Stimulated activated CD4-positive, alpha-beta T cell treated with anti-CD3 and anti-CD28 coated beads, Interleukin-1b, Interleukin-23, amount 100 ng/mL, for 1 hour (primary cell): ENCODE measurements at places on chromosomes 7 and 10.

DNA sequence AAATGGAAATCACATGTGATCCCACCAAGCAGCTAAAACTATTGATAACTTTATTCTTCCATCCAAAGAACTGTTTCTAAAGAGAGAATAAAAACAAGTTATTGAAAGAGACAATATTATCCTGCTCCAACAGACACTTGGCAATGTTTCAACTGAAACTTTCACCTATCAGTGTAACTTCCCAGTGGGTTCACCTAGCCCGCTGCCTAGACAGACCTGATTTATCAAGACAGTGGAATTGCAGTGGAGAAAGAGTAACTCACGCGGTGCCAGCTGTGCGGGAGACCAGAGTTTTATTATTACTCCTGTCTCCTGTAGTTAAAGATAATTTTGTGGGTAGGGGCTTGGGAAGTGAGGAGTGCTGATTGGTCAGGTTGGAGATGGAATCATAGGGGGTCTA is 199.8 kb downstream of the AHR start:
- DNase-seq: no peak

- DNase-seq: no peak
These were observed 21.6 kb upstream of the LAMB1 start for GRCh38 chr7:108024538-108024937.

GRCh38 chr10:22435650-22436049 is 90.4 kb downstream of the SPAG6 start:
- no peak for DNase-seq

DNA sequence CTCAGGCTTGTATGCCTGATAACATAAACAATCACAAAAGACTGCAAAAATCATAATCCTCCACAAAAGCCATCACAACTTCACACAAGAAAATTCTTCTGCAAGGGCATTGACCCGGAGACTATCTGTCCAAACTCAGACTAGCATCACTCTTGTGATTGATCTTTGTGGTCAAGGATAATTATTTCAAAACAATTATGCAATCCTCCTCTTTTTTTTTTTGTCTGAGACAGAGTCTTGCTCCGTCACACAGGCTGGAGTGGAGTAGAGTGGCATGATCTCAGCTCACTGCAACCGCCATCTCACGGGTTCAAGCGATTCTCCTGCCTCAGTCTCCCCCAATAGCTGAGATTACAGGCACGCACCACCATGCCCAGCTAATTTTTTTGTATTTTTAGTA is 22.2 kb downstream of the CDNF start:
- DNase-seq: no peak

- no peak for DNase-seq
These were observed 113.9 kb upstream of the IMMP2L start for GRCh38 chr7:111676167-111676566.

GRCh38 chr10:110651044-110651958 is 7.2 kb downstream of the RBM20 start:
- DNase-seq: no peak

- DNase-seq: no peak
These were observed 15.1 kb downstream of the LSMEM1 start for GRCh38 chr7:112495810-112496462.

DNA sequence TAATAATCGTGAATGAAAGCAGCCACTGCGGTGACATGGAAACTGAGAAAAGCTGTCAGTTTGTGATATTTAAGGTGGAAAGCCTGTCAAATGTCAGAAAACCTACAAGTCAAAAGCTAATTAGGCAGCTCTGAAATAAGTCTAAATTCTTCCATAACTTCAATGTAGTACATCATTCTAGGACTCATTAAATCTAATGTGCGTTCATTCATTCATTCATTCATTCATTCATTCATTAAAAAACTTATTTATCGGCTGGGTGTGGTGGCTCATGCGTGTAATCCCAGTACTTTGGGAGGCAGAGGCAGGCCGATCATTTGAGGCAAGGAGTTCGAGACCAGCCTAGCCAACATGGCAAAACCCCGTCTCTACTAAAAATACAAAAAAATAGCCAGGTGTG is 79.7 kb downstream of the ATE1 start:
- DNase-seq: no peak

DNA sequence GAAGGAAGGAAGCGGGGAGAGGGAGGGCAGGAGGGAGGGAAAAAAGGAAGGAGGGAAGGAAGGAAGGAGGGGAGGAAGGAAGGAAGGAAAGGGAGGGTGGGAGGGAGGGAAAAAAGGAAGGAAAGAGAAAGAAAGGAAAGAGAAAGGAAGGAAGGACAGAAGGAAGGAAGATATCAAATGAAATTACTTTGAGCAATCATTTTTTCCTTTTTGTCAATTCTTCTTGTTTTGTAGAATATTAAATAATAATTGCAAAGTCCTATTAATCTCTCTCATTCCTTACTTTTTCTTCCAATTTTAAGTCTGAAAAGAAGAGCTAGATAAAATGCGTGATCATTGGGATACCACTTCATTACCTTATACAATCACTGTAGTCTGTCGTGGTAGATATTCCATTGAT is 117.5 kb downstream of the PLXDC2 start:
- no peak for DNase-seq

DNA sequence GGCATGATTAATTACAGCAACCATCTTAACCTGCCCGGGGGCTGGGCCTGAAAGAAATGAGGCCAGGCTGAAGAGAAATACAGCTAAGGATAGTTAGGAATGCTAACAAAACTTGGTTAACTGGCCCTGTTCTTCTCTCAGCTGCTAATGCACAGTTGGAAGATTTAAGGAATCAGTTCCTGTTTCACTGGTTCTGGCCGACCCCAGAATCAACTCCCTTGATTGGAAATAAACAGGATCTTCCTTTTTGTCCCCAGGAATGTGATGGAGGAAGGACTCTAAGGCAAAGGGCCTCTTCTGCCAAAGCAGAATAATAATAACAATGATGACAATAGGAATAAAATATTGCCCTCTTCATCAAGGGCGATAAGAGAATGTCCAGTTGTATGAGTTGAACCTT is 3.5 kb upstream of the LRMDA start:
- no peak for DNase-seq

GRCh38 chr7:96174812-96175211 is 147.1 kb downstream of the SLC25A13 start:
- DNase-seq: no peak

- DNase-seq: no peak
These were observed 84.9 kb downstream of the NAMPT start for GRCh38 chr7:106199813-106200364.

DNA sequence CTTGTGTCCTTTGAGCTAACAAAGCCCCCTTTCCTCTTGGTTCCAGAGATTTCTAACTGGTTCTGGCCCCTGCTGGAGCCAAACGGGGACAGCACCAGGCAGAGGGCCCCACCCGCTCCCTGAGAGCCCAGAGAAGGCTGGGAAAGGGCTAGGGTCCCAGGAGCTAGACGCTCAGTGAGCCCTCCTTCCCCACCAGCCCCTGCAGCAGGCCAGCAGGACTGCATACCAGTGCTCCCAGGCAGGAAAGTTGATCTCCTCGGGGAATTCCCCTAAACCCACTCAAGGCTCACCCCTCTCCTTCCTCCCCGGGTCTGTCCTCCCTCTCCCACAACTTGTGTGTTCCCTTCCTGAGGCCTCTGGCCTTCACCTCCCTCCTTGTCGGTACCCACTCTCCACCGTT is 47.7 kb downstream of the PAX2 start:
- no peak for DNase-seq

GRCh38 chr7:152435384-152436110 is at the start of gene KMT2C:
Gene KMT2C, minus strand, starts transcription at chr7:152436003. Its CDS starts 217 bp downstream, at chr7:152435786.
- peak; percentile 17 for DNase-seq

- DNase-seq: no peak
These were observed 14.6 kb downstream of the LRRC17 start for GRCh38 chr7:102927312-102927933.

GRCh38 chr10:11813855-11814567 is 9.1 kb upstream of the PROSER2 start:
- DNase-seq: no peak

- DNase-seq: no peak
These were observed 39.0 kb downstream of the MAD1L1 start for GRCh38 chr7:2193575-2194305.

GRCh38 chr10:65968437-65968836 is 957.4 kb upstream of the LRRTM3 start:
- no peak for DNase-seq

DNA sequence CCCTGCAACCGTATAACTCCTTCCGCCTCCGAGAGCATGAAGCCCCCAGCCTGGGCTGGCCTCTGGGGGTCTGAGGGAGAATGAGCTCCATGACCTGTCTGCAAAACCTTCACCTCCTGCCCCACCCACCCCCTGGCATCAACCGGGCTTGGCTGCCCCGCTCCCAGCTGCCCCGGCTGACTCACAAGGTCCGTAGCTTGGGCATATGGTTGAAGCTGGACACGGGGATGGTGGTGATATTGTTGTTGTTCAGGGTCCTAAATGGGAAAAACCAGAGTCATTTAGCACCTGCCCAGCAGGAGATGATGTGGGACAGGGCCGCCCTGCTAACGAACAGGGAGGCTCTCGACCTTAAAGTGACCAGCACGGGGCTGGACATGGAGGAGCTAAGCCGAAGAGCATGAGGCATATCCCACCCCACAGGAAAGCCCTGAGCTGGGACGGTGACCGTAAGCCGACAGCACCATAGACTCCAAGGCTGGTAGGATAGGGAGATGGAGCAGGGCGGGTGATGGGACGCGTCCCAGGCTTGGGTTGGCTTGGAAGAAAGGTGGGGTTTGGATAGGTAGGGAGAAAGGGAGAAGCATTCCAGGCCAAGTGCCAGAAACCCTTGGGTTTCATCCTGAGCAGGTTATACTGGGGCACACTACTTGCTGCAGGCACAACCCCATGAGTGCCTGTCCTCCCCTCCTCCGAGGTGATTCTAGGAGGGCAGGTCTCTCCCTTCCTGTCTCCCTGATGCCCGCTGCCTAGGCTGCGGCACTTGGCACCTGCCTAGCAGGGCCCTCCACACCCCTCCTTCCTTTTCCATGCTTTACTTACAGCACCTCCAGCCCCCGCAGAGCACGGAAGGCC is 121.5 kb downstream of the SLIT1 start:
- DNase-seq: no peak

DNA sequence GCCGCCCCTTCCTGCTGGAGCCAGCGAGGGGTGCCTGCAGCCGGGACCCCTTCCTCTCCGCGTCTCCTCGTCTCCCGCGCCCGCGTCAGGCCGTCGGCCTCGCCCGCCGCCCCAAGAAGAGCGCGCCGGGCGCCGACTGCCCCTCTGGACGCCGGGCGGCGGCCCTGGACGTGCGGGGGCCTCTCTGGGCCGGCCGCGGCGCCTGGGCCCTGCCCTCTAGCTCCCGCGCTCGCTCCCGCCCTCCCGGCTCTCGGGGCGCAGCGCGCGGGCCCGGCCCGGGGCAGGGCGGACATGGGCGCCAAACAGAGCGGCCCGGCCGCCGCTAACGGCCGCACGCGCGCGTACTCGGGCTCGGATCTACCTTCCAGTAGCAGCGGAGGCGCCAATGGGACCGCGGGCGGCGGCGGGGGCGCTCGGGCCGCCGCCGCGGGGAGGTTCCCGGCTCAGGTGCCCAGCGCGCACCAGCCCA is 704 bp downstream of the ZNRF2 start:
- peak; percentile 7 for DNase-seq

DNA sequence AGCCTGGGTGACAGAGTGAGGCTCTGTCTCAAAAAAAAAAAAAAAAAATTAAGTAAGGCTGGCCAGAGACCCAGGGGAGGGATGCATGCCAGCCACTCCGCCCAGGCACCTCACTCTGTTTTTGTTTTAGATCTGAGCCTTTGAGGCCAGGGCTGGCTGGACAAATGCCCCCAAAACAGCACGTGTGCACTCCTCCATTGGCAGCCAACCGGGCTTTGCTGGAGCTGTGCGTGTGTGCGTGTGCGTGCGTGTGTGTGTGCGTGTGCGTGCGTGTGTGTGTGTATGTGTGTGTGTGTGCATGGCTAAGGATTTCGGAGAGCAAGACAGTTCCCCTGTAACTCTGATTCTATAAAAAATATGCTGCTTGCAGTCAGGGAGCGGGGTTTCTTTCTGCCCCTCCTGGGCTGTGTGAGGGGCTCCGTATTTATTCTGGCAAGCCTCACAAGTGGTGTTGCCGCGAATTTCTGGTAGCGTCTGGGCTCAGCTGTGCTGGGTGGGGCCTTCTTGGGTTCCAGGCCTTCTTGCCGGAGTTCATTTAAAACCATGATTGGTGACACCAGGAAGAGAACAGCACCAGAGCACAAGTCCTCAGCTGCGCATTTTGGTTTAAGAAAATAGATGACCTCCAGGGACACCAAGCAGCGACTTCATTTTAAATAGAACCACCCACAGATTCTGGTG is 28.1 kb upstream of the UNCX start:
- DNase-seq: no peak

DNA sequence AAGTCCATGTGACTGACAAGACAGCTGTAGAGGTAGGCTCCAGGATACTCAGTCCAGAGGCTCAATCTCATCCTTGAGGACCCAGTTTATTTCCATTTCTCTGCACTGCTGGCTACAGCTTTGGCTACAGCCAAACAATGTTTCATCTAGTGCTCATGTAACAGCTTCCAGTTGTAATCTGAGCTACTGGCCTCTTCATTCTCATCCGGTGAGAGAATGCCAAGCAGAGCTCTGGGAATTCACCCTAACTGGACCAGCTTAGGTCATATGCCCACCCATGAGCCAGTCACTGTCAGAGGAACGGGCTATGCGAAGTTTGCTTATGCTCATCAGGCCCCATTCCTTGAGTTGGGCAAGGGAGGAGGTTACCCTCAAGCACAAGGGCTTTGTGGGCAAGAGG is 192.9 kb downstream of the EVX1 start:
- DNase-seq: no peak

- no peak for DNase-seq
These were observed 294.3 kb downstream of the BBS9 start for GRCh38 chr7:33423646-33424020.

DNA sequence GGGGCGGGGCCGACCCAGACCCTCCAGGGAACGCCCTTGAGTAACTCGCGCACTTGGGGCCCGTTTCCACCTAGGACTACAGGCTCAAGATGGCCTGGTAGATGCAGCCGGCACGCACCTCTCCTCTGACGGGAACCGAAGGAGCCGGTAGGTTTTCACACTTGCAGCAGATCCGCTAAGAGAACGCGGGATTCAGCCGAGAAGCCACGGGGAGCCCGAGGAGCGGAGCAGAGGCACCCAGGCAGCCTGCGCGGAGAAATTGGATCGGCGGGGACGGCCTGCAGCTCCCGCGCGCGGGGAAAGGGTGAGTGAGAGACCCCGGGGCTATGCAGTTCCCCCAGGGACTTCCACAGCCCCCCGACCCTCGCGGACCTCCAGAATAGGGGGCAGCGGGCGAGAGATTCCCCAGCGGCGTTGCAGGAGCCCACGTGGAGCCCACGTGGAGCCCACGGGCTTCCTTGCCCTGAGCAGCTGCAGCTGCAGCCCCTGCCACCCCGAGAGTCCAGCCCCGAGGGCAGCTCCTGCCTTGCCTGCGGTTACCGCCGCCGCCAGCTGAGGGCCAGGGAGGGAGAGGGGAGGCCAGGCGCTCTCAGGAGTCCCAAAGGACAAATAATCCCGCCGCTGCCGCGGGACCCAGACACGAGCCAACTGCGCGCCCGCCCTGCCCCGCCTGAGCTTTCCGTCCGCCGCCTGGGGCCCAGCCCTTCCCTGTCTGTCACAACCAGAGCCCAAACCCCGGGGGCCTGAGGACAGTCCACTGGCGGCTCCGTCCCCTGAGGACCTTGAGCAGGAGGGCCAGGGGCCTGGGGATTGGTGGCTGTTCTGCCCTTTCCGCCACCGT is 13.1 kb downstream of the IFT22 start:
- no peak for DNase-seq
